Thyroid gland (tissue), 4 donors: ENCODE measurements at places on chromosomes 2 and 18. TPM values are rescaled to one million over a fixed set of nuclear protein-coding genes. Genes with fewer than 3 reads are reported as not detected.

DNA sequence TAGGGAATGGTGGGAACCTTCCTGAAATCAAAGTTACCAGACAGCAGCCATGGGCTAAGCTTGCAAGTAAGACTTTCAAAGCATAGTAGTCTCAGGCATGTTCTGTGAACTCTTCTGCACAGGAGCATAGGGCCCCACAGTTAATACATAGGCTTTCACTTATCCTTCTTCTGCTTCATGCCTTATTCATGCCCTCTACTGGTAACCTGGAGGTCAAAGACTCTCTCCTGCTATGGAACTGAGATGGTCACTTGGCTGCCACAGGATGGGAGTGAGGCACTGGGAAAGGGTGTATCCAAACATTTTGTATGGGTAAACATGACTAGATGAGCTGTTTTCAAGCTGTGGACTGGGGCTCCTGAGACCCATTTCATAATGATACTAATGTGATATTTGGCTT, 49.1 kb upstream of the ZNF638 start:
- no peak for DNase-seq

GRCh38 chr18:79760348-79760747, 37.4 kb upstream of the KCNG2 start:
- no peak for DNase-seq

GRCh38 chr2:2708575-2709430, 377.7 kb upstream of the MYT1L start:
- DNase-seq: no peak

Gene TRIM43
- total RNA-seq: not detected
